ENCODE measurements at places on chromosomes 11 and 22.

- DNase-seq, result peak; percentile 15
Measured at GRCh38 chr11:114208377-114208776, 87.8 kb upstream of the NNMT start.

DNA sequence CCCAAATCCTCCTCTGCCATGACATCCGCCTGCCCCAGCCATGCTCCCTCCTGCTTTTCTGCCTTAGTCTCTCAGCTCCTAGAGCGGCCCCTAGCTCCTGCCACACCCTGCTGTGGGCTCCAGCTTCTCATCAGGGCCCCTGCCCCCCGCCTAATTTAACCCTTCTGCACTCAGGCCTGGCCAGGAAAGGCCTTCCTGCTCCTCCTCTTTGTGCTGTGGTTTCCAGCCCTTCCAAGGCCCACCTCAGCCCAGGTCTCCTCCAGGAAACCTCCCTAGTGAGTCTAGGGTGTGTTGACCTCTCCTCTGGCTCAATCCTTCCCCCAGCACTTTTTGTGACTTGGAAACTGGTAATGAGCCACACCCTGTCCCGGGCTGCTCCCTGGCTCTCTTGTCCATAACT, 11.3 kb downstream of the PTPN5 start:
- DNase-seq, result no peak

GRCh38 chr11:15177491-15177890, 62.8 kb downstream of the INSC start:
- no peak for DNase-seq

- DNase-seq, result no peak
Measured at GRCh38 chr11:67410984-67411784, 4.3 kb upstream of the CARNS1 start.

GRCh38 chr11:27228232-27228905, 134.6 kb downstream of the CCDC34 start:
- DNase-seq, result no peak

DNA sequence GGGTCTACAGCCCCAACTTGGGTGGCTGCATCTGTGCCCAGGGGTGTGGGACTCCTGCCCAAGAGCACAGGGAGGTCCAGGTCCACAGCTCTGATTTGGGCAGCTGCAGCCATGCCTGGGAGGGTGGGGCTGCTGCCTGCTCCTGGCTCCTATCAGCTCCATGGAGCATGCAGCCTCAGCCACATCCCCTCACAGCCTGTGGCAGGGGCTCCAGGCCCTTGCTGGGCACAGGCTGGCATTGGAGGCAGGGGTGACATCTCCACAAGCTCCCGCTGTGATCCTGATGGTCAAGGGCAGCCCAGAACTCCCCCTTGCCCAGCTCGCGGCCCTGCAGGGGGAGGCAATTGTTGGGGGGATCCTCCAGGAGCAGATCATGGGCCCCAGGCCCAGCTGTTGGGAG, 6.3 kb upstream of the OR56A4 start:
- no peak for DNase-seq

- DNase-seq, result no peak
Measured at GRCh38 chr11:28228196-28228895, 120.2 kb downstream of the METTL15 start.

GRCh38 chr11:72015511-72016061, 16.9 kb downstream of the IL18BP start:
- DNase-seq, result no peak

- DNase-seq, result no peak
Measured at GRCh38 chr22:34877506-34877905, 188.5 kb upstream of the ISX start.

- DNase-seq, result no peak
Measured at GRCh38 chr11:1239596-1240205, 16.8 kb downstream of the MUC5B start.

DNA sequence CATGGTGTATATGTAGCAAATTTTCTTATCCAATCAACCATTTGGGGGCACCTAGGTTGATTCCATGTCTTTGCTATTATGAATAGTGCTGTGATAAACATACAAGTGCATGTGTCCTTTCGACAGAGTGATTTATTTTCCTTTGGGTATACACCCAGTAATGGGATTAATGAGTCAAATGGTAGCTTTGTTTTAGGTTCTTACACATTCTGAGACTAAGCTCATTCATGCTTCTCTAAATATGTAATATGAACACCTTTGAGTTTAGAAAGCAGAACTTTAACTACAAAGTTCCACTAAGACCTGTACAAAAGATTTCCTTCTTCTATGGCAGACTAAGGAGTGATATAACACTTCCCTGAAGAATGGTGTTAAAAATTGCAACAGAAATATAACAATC, 627.0 kb downstream of the KCNA4 start:
- no peak for DNase-seq

DNA sequence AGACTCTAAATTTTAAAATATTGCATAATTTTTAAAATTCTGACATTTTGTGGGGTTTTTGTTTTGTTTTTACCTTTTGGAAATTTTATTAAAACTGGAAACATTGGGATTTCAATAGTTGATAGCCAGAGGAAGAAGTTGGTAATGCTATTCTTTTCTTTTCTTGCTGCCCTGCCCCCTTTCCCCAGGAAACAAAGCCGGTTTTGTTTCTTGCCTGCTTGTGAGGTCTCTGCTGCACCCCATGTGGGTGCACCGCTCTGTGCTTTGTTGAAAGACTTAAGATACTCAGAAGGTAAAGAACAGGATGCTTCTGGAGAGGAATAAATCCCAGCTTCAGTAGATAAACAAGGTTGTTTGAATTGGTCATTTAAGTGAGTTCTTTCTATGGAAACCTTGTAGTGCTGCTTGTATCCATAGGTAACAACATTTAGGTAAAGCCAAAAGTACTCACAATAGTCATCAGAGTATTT, 87.5 kb downstream of the YAP1 start:
- no peak for DNase-seq

DNA sequence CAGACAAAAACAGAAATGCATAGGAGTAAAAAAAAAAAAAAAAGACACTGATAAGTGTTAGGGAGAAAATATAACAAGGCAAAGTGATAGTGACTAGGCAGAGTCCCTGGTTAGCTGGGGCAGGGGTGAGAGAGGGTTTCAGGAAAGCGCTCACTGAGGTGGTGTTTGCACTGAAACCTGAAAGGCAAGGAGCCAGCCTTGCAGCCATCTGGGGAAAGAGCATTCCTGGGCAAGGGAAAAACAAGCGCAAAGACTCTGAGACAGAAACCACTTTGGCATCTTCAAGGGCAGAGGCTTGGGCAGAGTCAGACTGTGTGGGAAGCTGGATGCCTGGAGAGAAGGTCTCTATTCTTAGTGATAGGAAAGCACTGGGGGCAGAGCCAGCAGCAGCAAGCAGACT, 14.5 kb downstream of the CLMP start:
- no peak for DNase-seq

GRCh38 chr11:65277631-65278277, 16.0 kb downstream of the POLA2 start:
- DNase-seq, result no peak

GRCh38 chr11:46381048-46381818, at the start of gene MDK:
Gene MDK, plus strand, starts transcription at chr11:46381669. Its CDS starts 389 bp downstream, at chr11:46382058.
- DNase-seq, result no peak

DNA sequence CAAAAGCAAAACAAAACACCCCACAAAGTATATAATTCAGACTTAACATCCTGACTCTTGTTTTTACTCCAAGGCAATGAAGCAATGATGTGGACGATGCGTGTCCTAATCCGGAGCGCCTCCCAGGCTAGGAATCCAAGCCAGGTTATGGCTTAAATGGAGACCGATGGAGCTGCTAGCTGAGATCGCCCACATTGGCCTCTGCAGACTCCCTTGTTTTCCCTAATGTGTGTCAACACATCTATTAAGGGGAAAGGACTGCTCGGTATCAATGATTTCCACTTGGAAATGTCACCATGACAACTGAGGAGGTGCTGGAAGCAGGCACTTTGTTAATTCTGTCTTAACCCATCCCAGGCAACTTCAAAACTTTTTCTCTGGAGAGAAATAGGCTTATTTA, 311.7 kb downstream of the TBC1D22A start:
- DNase-seq, result no peak

DNA sequence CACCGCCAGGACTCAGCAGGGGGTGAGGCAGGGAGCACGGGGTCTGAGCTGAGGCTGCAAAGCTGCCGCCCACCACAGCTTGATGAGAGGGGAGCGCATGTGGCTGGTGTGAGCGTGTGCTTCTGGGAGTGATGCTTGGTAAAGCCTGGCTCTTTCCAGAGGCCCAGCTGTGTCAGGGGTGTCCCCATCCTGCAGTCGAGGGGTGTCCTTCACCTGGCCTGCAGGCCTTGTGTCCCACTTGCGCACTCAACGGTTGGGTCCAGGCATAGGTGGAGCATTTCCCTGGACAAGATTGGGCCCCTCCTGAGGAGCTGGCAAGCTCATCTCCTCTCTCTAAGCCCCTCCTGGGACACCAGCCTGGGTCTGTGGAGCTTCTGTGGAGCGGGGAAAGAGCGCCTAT, 273.9 kb downstream of the TBC1D22A start:
- DNase-seq, result no peak

GRCh38 chr11:57463671-57464538, 3.6 kb downstream of the RTN4RL2 start:
- no peak for DNase-seq

DNA sequence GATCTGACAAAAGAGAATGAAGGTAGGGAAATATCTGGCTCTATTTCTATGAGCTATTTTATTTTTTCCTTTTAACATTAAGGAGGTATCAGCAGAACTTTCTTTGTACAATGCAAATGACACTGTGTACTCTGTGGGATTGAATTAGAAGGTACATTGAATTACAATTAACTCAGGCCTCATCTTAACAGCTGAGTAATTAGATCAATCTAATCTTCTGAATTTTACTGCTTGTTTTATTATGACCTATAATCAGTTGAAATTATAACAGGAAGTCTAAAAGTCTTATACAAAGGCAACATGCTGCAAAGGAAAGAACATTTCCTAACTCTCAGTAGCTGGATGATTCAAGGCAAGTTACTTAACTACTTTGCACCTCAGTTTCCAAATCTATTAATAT, 69.8 kb downstream of the RELT start:
- DNase-seq, result no peak

DNA sequence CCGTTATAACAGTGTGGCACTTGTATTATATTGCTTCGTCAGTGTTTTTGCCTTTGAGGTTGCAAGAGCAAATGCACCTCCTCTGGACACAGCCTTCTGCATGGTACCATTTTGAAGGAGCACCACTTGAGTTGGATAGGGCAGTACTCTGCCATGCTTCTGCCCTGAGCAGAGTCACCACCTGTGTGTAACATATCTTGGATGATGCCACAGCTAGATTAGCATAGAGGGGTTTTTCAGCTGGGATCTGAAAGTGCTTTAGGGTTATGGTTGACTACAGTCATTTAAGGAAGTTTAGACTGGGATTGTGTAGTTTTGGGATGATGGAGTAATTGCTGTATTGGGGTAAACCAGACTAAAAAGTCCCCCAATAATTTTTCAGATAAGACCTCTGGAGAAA, 78.8 kb downstream of the PPP6R3 start:
- no peak for DNase-seq

DNA sequence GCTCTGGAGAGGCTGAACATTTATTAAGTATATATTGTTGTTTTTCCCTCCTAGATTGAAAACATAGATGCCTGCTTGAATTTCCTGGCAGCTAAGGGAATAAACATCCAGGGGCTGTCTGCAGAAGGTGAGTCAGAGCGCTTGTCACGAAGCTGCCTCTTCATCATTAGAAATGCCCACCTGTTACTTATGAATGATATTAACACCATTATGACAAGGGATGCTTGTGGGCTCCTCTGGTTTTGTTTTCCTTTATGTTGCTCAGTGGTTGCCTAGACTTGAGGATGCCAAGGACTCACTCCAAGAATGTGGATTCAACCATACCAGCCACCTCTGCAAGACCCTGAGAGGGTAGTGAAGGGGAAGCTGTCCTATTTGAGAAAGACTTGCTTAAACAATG, 156.2 kb downstream of the NAV2 start:
- DNase-seq, result no peak

- no peak for DNase-seq
Measured at GRCh38 chr11:36400766-36401455, 104.8 kb downstream of the PRR5L start.

GRCh38 chr22:47322854-47323253, 560.4 kb downstream of the TBC1D22A start:
- DNase-seq, result no peak

GRCh38 chr11:27248576-27249509, 114.2 kb downstream of the CCDC34 start:
- no peak for DNase-seq

DNA sequence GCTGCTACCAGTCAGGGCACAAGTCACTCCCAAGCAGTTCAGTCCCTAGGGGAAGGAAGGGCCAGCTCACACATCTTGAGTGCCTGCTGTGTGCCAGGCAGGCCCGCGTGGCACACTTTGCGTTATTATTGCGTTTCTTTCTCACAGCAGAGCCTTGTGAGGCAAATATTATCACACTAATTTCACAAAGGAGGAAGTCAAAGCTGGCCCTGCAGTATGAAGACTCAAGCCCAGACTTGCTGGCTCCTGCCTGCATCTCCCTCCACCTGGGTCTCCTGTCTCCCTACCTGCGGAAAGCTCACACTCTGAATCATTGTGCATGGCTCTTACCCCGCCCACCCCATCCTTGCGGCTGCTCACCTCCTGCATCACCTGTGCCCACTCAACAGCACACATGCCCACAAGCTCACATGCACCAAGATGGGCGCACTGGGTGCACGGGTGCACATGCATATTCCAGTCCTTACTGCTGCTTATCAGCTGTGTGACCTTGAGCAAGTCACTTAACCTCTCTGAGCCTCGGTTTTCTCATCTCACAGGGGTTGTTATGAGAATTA, 31.7 kb upstream of the P2RY2 start:
- no peak for DNase-seq

Measured in activated naive CD4-positive, alpha-beta T cell treated with Interleukin-2 at 50 U/mL for 16 hours (primary cell).